ENCODE measurements at places on chromosomes 4 and X.

DNA sequence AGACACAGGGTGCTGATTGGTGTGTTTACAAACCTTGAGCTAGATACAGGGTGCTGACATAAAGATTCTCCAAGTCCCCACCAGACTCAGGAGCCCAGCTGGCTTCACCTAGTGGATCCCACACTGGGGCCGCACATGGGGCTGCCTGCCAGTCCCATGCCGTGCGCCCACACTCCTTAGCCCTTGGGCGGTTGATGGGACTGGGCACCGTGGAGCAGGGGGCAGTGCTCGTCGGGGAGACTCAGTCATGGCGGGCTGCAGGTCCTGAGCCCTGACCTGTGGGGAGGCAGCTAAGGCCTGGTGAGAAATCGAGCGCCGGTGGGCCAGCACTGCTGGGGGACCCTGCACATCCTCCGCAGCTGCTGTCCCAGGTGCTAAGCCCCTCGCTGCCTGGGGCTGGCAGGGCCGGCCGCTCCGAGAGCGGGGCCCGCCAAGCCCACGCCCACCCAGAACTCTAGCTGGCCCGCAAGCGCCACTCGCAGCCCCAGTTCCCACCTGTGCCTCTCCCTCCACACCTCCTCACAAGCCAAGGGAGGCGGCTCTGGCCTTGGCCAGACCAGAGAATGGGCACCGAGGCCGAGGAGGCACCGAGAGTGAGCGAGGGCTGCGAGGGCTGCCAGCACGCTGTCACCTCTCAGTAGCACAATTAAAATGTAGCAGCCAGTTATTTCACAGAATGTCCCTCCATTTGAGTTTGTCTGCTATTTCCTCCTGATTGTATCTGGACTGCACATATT, 76.1 kb upstream of the PNPLA4 start:
- DNase-seq = no peak

DNA sequence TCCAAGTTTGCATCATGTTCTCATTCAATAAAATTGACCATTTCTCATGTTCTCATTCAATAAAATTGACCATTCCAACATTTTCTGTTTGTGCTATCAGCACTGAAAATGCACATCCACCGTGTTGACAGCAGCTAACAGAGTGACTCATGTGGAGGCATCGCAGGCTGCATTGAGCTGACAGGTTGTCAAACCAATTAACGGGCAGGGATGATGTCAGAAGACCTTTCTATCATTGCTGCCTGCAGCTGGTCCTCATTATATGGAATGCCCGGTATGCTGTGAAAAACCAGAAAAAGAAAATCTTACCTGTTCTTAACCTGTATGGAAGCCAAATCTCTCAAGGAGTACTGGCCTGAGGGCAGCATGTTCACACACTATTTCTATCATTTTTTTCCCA, 202.0 kb downstream of the SMIM20 start:
- no peak for DNase-seq

GRCh38 chr4:8376361-8377102, 64.0 kb downstream of the ACOX3 start:
- DNase-seq = no peak

- DNase-seq = no peak
Observed at GRCh38 chrX:46461660-46462191, 83.5 kb downstream of the ZNF674 start.

DNA sequence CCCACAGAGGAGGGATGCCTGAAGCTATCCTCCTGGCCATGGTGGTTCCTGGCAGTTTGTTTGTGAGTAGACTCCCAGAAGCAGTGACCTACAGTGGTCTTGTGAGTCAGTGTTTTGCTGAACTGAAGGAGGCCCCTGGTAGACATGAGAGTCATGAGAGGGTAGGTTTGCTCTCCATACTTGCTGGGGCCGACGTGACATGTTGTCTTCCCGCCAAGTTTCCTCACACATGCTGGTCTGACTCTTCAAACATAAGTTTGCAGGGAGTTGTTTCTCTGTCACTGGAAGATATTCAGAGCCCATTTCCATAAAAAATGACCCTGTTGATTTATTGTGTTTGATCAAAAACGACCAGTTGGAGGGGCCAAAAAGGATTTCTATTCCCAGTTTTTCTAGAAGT, 131.1 kb upstream of the SCML1 start:
- DNase-seq = no peak

DNA sequence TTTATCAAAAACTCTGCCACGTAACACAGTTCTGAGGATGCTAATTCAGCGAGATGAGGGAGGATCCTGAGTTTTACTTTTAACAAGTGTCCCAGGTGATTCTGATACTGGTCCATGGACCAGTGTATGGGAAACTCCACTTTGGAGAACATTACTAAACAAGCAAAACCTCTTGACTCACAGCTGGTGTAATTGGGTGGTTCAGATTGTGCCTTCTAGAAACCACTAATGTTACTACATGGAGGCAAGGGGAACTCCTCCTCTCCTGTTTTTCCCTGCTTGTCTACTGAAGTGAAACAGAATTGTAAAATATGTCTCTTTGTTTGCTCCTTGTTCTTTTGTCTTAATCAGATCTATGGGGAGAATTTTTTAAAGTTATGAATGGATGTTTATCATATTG, 62.6 kb downstream of the FRAS1 start:
- no peak for DNase-seq

- DNase-seq = no peak
Observed at GRCh38 chr4:139763205-139763604, 97.6 kb downstream of the MGST2 start.

- no peak for DNase-seq
Observed at GRCh38 chr4:62015043-62015739, 815.1 kb downstream of the ADGRL3 start.

DNA sequence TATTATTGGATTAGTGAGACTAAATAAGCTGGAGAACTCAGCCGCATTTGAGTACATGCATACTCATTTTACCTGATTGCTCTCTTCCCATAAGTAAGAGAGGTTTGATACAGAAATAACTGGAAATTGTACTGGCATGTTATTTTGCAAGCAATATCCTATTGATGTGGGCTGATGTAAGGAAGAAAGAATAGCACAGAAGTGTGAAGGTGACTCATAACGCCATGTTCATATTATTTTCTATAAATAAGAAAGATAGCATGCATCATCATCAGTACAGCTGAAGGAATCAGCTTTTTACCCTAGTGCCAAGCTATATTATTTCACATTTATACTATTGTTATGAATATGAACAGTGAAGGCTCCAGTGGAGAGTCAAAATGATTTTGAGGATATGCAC, 138.3 kb upstream of the FAM47A start:
- no peak for DNase-seq

GRCh38 chrX:150405576-150405975, 42.5 kb downstream of the MAMLD1 start:
- DNase-seq = no peak

DNA sequence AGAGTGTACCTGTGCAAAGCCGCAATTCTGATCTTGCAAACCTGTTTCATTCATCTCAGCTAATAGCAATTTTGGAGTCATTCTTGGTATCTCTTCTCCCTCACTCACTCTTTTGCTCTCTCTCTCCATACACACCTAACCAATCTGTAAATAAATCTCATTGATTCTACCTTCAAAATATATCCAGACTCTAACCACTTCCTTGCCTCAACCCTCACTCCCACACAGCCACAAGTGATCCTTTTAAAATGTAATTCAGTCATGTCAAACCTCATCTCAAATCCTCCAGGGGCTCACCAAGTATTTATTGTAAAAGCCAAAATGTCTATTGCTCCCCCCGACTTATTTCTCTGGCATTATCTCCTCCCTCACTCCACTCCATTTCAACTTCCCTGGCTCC, 51.7 kb upstream of the SLC10A4 start:
- DNase-seq = no peak

GRCh38 chr4:186272699-186273391, 6.9 kb downstream of the F11 start:
- DNase-seq = no peak

DNA sequence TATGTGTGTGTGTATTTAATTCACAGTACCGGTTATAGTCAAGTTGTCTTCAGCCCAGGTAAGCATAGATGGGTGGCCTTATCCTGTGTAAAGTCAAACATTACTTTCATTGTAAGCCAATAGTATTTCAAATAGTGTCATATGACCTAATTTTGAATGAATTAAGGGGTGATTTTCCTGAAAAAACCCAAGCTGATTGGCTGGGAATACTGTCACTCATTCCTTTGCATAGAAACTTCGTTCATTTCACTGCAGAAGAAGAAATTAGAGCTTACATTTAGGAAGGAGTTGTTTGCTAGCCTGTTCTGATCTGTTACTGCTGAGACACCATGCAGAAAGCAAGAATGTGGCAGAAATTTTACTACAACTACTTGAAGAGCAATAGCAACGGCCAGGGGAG, 45.4 kb downstream of the SMARCAD1 start:
- DNase-seq = no peak

DNA sequence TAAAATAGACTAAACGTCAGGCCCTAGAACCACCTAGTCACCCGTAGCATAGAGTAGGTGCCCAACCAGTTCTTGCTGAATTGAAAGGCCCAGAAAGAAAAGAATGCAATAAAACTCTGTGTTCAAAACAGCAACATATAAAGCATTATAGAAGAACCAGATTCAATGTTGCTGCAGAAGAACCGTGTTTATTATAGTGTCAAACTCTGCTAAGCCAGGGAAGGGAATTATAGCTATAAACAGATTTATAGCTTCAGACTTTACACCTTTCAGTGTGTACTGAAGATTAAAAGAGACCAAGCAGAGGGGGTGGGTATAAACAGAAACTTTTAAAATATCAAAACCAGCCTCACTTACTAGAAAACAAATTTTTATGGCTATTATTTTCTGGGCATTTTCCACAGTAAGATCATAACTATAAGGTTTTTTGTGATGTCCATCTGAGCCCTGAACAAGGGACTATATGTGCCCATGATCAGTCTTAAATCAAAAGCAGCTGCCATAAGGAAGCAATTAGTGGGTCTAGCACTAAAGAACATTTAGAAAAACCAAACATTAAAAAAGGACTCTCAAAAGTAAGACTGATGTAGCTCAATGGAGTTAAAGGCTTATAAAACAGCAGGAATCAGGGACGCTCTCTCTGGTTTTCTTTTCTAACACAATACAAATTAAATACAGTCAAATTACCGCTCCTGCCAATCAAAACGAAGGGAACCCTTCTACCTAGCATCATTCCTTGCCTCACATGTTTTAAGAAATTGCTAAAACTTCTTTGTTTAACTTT, 219.7 kb upstream of the ETNPPL start:
- no peak for DNase-seq

GRCh38 chr4:14883166-14883565, 119.1 kb upstream of the CPEB2 start:
- no peak for DNase-seq

GRCh38 chrX:27751976-27752375, 55.8 kb upstream of the MAGEB10 start:
- DNase-seq = no peak

DNA sequence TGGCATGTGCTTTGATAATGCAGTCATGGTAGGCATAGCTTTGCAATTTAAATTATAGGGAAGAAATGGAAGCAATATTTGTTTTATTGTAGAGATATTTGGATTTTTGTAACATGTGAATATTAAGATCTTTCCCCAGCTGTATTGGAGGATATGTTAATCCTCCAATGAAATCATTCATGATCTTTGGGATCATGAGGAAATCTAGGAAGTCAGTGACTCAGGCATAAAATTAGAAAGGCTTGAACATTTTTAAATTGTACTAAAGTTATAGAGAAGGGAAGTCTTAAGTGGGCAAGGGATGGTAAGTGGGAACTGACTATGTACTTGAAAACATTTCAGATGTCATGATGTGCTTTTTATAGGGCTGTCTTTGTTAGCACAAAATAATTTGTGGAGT, 46.8 kb downstream of the FIP1L1 start:
- no peak for DNase-seq

DNA sequence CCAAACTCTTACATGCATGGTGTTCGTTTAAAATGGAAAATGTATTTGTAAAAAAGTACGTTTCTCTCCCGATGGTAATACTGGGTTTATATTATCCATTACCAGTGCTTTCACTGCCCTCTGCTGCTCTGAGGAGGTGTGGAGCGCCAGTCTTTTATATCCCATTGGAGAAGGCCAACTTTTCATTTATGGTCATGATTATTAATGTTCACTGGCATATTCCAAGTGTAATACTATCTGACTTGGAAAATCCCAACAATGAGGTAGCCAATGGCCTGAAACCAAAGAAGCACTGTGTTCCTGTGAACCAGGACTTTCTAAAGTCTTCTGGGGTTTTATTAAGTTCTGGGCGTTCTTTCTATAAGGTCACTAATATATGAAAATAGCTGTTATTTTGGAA, 80.7 kb downstream of the SYNPO2 start:
- no peak for DNase-seq

GRCh38 chr4:181261279-181261678, 981.9 kb upstream of the TENM3 start:
- DNase-seq = no peak

GRCh38 chrX:85243155-85243554, 424 bp downstream of the SATL1 start:
- no peak for DNase-seq

DNA sequence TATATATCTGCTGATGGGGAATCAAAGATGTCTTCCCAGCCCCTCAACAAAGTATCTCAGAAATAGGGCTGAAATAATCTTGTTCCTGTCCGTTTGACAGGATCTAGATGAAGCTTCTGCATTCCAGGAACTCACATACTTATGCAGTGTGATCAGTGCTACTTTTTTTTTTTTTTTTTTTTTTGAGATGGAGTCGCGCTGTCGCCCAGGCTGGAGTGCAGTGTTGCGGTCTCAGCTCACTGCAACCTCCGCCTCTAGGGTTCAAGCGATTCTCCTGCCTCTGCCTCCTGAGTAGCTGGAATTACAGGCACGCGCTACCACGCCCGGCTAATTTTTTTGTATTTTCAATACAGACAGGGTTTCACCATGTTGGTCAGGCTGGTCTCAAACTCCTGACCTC, 36.4 kb downstream of the DHX15 start:
- no peak for DNase-seq

DNA sequence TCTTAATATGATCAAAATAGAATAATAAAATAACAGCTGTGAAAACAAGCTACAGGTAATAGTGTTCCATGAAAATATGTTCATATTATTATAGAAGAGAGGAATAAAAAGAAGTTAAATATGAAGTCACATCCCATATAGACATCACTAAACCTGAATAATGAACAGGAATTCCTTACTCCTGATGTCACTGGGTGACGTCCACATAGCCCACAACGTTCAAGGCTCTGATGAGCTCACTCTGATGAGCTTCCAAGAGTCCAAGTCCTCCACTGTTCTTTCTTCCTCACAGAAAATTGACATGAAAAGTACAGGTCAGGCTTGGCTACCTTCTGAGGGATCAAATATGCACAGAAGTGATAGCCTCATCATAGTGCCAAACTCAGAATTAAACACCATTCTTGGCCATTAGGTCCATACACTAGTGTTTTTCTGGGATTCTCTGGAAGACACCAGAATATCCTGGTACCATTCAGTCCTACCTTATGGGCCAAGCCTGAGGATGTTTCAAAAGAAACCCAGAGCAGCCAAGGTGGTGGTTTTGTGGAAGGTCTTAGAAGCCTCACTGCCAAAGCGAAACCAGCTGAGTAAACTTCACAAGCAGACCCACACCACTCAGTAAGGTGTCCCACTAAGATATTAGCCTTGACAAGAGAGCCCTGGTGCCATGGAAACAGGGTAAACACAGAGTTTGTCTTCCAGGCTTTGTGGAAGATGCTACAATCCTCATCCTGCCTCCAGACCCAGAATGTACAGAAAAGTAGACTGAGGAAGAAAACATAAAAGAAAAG, 138.4 kb upstream of the HHIP start:
- DNase-seq = no peak

GRCh38 chr4:151247395-151247794, 29.6 kb upstream of the PRSS48 start:
- no peak for DNase-seq

Measured in T-helper 17 cell (primary cell).